ENCODE measurements at places on chromosomes 16 and 17.

GRCh38 chr17:16349431-16349830, 3.8 kb downstream of the CENPV start:
- DNase-seq, result no peak

DNA sequence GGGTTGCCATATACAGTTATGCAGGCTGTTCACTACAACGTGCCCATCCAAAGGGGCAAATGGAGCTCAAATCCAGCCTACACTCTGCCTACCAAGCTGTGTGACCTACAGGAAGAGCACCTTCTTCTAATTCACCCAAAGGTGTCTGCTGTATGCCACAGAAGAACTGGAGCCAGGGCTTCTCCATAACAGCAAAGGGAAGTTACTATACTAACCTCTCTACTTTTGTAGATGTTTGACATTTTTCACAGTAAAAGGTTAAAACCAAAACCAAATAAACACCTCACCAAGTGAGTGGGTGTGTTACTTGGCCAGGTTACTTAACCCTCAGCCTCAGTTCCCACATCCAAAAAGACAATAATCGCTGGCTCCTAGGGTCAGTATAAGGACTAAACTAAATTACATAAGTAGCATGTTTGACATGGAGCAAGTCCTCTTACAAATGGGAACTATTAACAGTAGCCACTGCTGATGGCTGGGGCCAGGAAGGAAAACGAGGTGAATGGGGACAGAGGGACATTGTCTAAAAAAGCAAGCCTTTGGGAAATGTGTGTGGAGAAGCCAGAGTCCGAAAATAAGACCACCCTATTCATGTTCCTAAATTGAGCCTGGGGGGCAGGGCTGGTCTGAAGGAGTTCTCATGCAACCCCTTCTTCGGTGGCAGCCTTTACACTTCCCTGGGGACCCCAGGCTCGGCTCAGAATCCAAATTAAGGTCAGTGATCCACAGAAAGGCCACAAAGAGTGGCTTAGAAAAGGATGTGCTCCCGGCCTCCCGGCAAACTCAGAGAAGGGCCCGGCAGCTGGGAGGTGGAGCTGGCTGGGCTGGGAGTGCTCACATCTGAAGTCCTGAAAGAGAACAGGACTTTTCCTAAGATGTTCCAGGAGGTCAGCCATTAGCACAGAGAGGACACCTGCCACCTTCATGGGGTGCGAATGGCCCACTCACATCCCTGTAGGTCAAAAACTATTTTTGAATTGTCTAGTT, 13.5 kb downstream of the CUEDC1 start:
- DNase-seq, result no peak

- no peak for DNase-seq
Observed at GRCh38 chr17:82923366-82924113, 83.7 kb upstream of the ZNF750 start.

DNA sequence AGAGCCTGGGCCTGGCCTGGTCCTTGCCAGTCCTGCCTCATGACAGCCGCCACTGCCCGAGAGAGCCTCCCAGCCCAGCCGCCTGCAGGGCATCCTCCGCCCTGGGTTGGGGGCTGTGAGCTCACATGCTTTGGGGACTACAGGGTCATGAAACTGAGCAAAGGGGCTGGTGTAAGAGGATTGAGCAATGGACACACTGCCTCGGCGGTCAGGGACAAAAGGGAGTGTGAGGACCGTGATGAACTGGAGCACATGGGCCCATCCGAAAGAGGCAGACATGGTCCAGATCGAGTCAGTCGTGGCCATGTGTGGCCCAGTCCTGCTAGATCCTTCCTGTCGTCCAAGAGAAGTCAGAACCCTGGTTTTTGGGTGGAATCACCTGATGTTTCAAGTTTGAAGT, 52.3 kb downstream of the GSG1L start:
- DNase-seq, result no peak

DNA sequence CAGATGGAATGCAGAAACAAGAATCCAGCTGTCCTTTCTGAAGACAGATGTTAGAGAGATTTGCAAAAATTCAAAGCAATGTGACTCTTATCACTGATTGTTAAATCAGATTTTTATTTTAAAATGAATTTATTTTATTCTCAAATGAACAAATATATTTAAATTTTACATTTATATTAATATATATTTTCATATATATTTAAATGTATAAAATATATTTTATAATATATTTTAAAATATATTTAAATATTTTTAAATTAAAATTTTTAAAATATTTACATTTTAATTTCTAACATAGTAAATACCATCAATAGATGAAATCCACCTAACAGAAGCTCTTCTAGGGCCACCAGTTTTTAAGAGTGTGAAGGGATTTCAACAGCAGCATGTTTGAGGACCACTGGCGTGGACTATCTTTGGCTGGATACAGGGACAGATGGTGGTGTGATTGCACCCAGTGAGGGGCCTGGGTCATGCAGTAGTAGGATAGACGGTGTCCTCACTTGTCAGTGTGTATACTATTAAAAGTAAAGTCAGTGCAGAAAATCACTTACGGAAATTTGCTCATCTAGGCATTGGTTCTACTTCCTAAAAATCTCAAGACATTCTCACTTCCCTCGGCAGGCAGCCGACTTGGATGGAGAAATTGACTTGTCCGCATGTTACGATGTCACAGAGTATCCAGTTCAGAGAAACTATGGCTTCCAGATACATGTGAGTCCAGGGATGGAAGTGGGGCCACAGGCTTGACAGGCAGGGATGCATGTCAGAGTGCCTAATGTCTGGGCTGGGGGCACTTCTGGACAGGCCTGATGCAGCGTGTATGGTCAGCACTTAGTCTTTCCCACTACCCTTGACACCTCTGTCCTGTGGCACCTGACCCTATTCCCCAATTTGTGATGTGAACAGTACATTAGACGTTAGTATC, 56.3 kb downstream of the PLD6 start:
- DNase-seq, result no peak

GRCh38 chr16:59973966-59974365, 1239.8 kb upstream of the GOT2 start:
- DNase-seq, result peak; percentile 11

- peak; percentile 82 for DNase-seq
Observed at GRCh38 chr17:57833179-57833939, 16.5 kb downstream of the MRPS23 start.

GRCh38 chr16:603933-604332, 14.1 kb downstream of the RAB40C start:
- DNase-seq, result no peak

- no peak for DNase-seq
Observed at GRCh38 chr17:14089179-14089578, 19.9 kb downstream of the COX10 start.

GRCh38 chr17:40418428-40418706, 671 bp upstream of the TOP2A start:
- no peak for DNase-seq

DNA sequence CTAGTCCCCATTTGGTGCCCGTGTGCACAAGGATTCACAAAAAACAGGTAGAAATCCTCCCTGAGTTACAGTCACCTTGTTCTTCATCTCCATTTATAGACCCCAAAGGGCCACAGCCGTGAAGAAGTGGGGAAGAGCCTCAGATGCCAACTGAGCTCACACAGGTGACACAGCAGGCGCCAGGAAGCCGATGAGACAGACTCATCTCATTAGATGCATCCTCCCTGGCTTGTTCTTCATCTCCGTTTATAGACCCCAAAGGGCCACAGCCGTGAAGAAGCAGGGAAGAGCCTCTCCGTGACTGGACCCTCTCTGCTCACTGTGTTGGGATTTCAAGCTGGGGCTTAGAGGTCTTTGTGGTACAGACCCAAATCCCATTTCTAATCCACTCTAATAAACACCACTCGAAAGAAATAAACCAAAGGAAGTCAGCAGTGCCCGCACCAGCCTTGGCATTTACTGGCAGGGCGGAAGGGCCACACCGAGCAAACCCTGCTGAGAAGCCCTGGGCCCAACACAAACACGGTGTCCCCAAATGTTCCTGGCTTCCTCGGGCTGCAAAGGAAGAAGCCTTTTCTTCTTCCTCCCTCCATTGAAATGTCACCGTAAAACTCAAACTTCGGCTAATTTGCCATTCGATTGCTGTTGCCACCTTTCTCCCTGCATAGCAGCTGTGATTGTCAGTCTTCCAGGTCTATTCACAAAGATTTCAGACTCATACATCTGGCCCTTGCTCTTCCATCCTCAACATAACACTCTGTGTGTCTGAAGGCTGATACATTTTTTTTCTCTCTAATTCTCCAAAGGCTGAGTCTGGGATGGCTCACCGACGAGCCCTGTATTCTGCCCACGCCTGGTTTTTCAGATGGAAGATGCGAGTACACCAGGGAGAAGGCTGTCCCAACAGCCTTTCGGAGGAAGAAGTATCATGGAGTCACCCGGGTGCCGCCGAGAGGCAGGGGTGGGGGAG, 44.9 kb upstream of the DOC2B start:
- no peak for DNase-seq

DNA sequence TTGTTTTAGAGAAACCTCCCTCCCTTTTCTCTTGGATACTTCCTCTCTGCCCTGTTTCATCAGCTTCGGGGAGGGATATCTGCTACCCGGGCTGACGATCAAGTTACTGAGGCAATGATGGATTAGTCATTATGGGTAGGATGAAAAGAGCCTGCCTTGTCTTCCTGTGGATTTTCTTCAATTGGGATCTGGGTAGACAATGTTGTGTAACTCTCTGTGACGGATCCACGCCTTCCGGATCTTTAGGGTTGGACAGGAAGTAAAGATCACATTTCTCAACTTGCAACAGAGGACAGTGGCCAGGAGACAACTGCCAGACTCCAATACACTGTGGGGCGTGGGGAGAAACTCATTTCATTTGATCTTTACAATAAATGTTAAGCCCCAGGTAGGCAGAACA, 11.3 kb upstream of the CHST6 start:
- DNase-seq, result peak; percentile 87

DNA sequence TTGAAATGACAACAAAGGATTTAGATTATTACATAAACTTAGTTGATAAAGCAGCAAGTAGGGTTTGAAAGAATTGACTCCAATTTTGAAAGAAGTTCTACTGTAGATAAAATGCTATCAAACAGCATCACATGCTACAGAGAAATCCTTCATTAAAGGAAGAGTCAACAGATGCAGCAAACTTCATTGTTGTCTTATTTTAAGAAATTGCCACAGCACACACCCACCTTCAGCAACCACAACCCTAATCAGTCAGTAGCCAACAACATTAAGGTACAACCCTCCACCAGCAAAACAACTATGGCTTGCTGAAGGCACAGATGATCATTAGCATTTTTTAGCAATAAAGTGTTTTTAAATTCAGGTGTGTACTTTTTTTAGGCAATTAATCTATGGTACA, 75.1 kb upstream of the NSRP1 start:
- no peak for DNase-seq

- DNase-seq, result no peak
Observed at GRCh38 chr16:47774661-47775060, 313.5 kb downstream of the PHKB start.

DNA sequence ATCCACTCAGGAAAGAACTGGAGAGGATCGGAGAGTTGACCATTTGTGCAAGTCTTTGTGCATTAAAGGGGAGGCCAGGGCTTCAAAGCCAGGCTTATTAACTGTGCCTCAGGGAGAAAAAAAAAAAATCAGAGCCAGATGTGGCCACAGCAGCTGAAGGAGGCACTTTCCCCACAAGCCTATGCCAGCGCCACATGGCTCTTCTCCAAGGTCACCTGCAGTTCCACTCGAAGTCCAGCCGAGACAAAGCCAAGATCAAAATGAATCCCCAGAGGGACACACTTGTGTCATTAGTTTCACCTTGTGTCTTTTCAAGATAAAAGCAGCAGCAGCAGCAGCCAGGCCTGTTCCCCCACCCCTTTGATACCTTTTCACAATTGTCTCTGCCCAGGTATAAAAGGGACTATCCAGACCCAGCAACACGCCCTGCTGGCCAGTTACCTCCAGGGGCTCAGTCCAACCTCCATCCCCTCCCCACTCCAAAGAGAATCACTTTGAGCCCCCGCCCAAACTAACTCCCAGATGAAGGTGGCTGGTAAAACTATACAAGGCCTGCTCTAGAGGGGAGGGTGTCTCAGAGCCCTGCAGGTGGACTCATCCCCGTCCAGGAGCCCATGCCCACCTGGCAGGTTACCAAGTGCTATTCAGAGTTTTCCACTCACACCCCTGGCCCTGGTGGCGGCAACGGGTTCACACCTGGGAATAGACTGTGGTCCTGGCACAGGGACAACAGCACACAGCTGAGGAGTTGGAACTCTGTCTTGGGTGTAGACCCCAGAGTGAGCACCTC, 29.2 kb downstream of the AXIN2 start:
- DNase-seq, result no peak

- DNase-seq, result no peak
Observed at GRCh38 chr16:30000735-30001631, 4.9 kb downstream of the INO80E start.

- no peak for DNase-seq
Observed at GRCh38 chr16:1792836-1793577, 498 bp downstream of the IGFALS start.

- DNase-seq, result no peak
Observed at GRCh38 chr16:48310908-48311641, 63.7 kb upstream of the ABCC11 start.

- DNase-seq, result no peak
Observed at GRCh38 chr17:60332574-60332973, 59.4 kb downstream of the USP32 start.

DNA sequence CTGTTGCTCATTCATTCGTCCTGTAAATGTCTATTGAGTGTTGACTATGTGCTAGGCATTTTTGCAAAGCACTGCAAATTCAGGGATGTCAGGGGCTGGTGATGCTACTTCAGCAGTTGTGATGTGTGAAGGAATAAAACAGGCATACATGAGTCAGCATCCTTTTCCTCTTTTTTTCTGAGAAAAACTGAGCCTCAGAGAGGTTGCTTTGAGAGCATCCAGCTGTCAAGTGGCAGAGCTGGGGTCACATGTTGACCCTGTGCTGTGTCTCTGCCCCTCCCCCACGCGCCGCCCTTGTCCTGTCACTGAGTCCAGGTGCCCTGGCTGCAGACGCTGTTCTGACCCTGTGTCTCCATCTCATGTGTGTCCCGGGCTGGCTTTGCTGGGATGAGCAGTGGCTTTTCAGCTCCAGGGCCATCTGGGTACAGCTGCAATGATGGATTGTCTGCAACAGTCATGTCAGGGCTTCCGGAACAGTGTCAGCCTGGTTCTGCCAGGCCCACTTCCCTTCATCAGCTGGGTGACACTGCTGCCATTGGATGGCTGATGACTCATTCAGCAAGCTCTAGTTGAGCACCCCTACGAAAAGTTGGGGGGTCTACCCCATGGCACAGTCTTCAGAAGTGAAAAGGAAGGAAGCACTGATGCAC, 14.9 kb downstream of the SEC14L5 start:
- no peak for DNase-seq

- DNase-seq, result no peak
Observed at GRCh38 chr17:56934280-56934679, 20.4 kb upstream of the TRIM25 start.

DNA sequence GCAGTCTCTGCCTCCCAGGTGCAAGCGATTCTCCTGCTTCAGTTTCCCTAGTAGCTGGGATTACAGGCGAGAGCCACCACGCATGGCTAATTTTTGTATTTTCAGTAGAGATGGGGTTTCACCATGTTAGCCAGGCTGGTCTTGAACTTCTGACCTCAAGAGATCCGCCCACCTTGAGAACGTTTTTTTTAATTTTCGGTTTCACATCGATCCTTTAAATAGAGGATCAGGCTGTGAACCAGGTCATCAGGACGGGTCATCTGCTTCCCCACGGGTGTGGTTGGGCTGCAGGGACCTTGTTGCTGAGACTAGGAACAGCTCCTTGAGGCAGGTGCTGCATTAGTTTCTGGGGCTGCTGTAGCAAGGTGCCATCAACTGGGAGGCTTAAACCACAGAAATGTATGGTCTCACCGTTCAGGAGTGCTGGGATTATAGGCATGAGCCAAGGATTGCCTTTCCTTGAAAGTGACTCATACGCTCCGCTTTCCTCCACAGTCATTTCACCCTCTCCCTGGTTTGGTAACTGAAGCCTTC, 7.9 kb upstream of the NAGPA start:
- no peak for DNase-seq

- DNase-seq, result no peak
Observed at GRCh38 chr17:62750631-62751051, 57.5 kb downstream of the MARCHF10 start.
